ENCODE measurements at places on chromosomes 12 and 14.
A peak's percentile ranks its signal among the peaks of the same experiment; 100 is the strongest.

- no peak for DNase-seq
Measured at GRCh38 chr12:108289350-108290161, 49.6 kb downstream of the CMKLR1 start.

- peak; percentile 76 for DNase-seq
Measured at GRCh38 chr14:52265253-52265652, 2.2 kb upstream of the PTGDR start.

GRCh38 chr14:78023112-78023511 is 147.1 kb upstream of the NRXN3 start:
- DNase-seq = no peak

GRCh38 chr12:47851303-47851952 is 31.7 kb upstream of the HDAC7 start:
- DNase-seq = no peak

- peak; percentile 16 for DNase-seq
Measured at GRCh38 chr12:53097564-53098353, at the start of gene IGFBP6. TSS of gene IGFBP6 (plus strand) at chr12:53097667. CDS start at chr12:53097718, 51 bp downstream.

DNA sequence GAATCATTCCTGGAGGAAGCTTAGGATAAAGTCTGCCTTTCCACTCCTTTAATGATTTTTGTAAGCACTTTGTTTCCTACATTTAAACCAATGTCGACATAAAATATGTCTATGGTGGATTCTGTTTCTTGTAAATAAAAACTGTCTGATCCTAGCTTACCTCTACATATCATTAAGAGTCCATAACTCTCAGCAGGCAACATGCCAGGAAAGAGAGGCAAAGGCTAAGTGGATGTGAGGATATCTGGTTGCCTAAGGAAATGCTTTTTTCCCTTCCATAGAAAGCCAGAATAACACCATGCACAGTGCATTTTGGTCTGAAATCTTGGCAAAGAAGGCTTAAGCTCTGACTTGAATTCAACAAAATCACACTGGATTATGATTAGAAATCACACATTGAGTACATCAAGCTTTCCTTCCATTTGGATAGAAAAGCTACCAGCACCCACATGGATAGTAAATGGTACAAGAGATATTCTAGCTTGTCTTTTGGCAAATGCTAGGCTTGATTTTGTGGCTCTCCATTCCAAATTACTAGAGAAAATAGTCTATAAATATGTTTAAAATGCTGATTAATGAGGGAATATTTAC is 57.0 kb upstream of the CNTN1 start:
- no peak for DNase-seq

DNA sequence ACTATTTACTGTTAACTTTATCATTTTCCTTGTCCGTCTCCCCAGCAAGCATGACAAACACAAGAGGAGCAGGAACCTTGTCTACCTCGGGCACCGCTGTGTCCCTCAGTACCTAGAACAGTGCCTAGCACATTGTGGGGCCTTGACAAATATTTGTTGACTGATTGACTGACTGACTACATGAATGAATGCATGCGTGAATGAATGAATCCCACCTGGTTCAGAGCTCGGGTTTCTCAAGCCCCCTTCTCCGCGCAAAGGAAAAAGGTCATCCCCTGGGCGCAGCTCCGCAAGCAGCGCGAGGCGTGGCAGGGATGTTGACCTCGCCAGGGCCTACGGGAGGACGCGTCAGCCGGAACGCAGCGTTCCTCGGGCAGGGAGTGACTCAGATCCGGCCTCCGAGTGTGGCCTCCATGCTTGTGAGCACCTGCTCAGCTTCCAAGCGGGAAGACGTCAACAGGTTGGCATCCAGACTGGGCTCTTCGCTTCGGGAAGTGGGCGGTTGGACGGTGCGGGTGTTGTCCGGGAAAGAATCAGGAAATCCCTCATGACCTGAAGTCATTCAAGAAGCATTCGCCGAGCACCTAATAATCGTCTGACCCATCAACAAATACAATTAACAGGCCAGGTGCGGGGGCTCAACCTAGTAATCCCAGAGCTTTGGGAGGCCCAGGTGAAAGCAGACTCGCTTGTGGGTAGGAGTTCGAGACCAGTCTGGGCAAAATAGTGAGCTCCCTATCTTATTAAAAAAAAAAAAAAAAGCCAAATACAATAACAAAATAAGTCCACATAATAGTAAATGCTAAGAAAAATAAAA is 13.9 kb upstream of the UBC start:
- DNase-seq = no peak

DNA sequence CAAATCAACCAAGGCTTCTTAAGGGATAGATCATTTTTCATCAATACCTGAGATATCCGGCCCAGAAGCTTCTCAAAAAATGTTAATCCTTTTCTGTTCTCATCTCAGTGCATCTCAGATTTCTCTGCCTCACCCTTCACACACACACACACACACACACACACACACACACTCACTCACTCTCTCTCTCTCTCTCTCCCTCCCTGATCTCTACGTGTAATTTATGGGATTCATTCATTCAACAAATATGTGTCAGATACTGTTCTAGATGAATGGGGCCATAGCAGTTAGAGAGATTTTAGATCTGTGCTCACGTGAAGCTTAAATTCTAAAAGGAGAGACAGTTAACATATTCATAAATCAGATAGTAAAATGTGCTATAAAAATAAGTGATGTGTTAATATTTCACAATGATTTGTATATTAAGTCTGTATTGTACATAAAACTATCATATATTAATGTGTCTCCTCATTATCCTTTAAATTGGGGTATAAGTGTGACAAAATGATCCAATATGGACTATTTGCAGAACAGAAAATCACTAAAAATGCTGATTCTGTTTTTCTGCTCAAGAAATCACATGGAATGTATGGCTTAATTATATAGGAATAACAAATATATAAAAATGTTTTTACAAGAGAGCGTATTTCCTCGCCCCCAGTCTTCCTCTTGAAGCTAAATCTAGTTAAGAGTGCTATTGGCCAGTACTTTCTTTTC is 7.3 kb upstream of the FRMD6 start:
- DNase-seq = no peak

- DNase-seq = no peak
Measured at GRCh38 chr14:51865953-51866747, 5.7 kb downstream of the GNG2 start.

DNA sequence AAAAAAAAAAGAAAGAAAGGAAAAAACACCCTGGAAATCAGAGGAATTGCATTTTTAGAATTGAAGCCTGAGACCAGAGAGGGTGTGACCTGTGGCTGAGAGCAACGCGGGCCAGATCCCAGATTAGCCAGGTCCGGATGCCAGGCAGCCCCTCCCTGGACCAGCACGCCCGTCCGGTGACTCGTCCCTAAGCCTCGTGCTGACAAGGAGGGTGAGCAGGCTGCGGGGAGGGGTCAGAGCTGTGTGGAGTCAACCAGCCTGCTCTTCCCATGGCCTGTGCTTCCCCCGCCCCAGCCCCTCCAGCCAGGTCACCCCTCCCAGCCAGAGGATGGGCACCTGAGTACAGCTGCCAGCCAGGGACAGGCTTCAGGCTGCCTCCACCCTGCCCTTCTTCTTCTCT is 4.2 kb upstream of the KLC1 start:
- DNase-seq = no peak

- no peak for DNase-seq
Measured at GRCh38 chr12:57173089-57173488, 25.7 kb upstream of the LRP1-AS start.

DNA sequence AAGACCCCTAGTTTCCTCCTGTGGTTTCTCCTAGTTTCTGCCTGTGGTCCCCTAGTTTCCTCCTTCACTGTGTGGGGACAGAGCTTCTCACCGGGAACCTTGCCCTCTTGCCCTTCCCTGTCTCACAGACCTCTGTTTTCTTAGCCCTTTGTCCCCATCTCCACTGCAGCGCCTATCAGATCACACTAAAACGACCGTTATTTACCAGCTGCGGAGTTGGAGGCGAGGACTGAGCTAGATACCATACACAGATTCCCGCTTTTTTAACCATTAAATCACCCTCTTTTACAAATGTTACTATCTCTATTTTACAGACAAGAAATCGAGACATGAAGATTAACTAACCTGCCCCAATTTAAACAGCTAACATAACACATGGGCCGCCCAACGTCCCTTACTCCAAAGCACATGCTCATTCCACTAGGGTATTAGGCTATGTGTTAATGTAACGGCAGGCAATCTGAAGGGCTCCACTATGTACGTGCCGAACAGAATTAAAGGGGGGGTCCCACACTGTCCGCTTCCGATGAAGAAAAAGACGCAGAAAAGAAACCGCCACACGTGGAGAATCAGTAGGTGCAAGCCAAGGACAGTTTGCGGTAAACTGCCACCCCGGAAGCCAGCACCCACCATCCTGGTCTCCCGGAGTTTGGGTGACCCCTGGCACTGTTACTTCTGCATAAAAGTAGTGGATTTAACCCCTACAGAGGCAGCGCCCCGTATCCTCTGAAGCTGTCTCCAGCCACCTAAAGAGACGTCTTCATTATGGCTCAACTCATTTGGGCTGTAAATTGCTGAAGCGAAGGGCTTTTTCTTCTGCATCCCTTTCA is 1.9 kb upstream of the FKBP4 start:
- no peak for DNase-seq

GRCh38 chr14:32702562-32702961 is 236.1 kb upstream of the NPAS3 start:
- no peak for DNase-seq

GRCh38 chr14:77198561-77198960 is 17.0 kb downstream of the TMEM63C start:
- no peak for DNase-seq

DNA sequence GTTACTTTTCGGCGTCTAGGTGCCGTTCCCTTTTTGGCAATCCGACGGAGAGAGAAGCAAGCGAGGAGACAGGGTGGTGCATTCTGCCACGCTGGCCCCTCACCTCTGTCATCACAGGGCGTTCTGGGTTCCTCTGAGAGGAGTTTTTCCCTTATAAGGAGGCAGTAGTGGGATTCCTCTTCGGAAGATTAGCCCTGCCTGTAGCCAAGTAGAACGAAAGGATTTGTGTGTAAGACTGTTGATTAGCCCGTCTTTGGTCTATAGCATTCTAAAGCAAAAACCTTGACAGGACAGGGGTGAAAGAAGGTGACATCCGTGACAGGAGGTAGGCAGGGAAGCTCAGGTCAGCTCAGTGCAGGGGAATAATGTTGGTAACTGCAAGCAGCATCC is 9.1 kb upstream of the NEMF start:
- DNase-seq = peak; percentile 58

DNA sequence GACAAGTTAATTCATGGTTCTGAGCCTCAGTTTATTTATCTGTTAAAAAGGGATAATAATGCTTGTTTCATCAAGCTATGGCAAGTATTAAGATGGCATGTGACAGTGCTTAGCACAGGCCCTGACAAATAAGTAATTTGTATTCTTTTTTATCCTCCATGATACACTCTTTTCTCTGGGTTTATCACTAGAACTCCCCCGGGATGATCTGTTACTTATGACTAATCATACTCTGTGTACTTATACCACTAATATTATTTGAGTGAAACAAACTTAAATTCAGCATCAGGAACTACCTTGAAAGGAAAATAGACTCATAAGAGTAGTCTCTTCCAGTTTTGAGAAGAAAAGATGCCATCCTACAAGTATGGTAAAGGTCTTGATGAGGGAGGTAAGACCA is 283.8 kb downstream of the PAWR start:
- DNase-seq = no peak

GRCh38 chr14:80940146-80940545 is 1.4 kb downstream of the CEP128 start:
- peak; percentile 27 for DNase-seq

DNA sequence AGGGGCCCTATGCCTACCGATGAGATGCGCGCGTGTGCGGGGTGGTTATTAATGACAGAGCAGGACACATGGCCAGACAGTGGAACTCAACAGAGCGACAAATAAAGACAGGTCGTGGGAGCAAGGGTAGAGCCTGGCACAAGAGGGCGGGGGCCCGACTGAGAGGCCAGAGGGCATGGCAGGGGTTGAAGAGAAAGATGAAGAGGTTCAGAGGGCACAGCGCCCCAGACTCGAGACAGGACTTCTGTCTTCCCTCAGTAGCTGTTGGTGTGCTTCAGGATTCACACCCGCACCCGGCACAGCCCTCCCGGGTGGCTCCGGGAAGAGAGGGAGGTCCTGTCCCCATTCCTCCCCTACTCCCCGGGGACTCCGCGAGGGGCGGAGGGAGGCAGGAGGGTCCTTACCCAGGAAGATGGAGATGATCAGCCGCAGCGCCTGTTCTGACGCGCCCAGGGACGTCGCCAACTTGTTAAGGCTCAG is 366 bp downstream of the LPCAT3 start:
- DNase-seq = peak; percentile 26

- DNase-seq = no peak
Measured at GRCh38 chr12:24996820-24997219, 47.9 kb upstream of the BCAT1 start.

DNA sequence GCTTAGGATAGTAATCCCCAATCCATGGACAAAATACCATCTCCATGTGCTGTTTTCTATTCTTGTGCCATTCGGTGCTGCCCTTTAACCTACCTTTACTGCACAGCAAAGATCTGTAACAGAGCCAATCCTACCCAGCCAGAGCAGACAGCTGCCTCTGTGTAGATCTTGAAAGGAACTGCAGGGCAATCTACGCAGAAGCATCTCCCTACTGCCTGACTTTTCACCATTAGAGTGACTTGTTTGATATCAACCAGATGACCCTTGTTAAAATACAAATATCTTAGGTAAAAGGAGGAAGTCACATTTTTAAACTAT is 33.9 kb upstream of the PPM1A start:
- no peak for DNase-seq

DNA sequence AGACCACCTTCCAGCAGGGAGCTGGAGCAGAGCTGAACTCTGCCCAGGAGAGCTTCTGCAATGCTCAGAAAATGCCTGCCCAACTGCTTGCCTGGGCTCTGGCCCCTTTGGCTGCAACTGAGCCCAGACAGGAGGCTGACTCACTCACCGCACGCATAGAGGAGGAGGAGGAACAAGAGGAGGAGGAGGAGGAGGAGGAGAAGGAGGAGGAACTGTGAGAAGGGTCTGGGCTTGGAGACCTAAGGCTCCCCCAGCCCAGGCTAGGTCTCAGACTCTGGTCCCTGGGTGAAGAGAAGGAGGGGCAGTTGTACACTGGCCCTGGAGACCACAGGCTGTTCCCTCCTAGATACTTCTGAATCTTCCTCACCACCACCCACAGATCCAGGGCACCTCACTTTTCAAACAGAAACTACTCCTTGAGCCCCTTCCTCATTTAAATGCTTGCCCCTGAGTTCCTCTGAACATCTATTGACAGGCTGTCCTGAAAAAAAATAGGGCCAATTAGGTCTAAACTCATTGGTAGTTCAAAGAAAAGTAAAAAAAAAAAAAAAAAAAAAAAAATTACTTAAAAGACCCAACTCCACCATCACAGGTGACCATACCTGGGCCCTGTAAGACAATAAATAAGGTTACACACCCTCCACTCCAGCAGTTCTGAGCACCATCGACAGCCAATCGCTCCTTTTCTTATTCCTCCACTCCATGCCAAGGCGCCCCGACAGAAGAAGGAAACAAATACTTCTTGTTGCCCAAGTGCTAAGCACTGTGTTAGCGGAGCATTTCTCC is 674 bp downstream of the VDR start:
- DNase-seq = peak; percentile 68

GRCh38 chr12:88334271-88334670 is 192.2 kb downstream of the TMTC3 start:
- DNase-seq = no peak

- DNase-seq = peak; percentile 1
Measured at GRCh38 chr12:58186914-58187313, 245.5 kb downstream of the ATP23 start.

Data from AML-193 (cell line).